Tibial nerve (tissue), 4 donors: ENCODE measurements at places on chromosomes 3 and 15. TPM values are rescaled to one million over a fixed set of nuclear protein-coding genes. Genes with fewer than 3 reads are reported as not detected.

The RAB27A gene
- total RNA-seq: 6.5 TPM

The NOX5 gene
- total RNA-seq: 1.3 TPM

The REC114 gene
- total RNA-seq: not detected

The ICE2 gene
- total RNA-seq: 44.1 TPM

The ARPP21 gene
- not detected for total RNA-seq

The NANOGP8 gene
- total RNA-seq: 2.3 TPM

The SNUPN gene
- total RNA-seq: 35.1 TPM

The PLSCR2 gene
- not detected for total RNA-seq

The IRAK2 gene
- 5.3 TPM for total RNA-seq

The CD86 gene
- 6.6 TPM for total RNA-seq

The TRIM69 gene
- total RNA-seq: 27.1 TPM

The FRMD5 gene
- 5.4 TPM for total RNA-seq

The PAK6 gene
- not detected for total RNA-seq

The SPINK8 gene
- not detected for total RNA-seq

The SCAP gene
- 128 TPM for total RNA-seq

The MEGF11 gene
- total RNA-seq: 4.7 TPM

The TRAIP gene
- 3.3 TPM for total RNA-seq

The C3orf18 gene
- total RNA-seq: 12.2 TPM

The AADACL2 gene
- not detected for total RNA-seq

The LCTL gene
- 8.2 TPM for total RNA-seq

The PLCH1 gene
- total RNA-seq: 1.9 TPM
